ENCODE measurements at places on chromosomes 3 and 15. TPM values are rescaled to one million over a fixed set of nuclear protein-coding genes. Genes with fewer than 3 reads are reported as not detected.

DNA sequence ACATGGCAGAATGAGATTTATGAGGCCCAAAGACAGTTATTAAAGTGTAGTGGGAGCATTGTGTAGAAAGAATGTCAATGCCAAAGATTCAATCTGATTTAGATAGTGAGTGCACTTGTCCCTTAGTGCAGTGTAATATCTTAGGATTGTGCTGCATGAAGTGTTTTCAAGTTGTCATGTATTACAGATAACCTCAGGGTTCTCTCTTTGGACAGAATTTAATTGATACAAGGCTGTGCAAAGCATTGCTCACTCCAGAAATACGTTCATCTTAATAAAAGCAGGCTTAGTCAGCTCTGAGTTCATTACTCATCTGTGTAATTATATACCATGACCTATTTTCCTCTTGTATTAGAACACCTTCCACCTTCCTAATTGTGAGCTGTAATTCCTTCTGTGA lies 16.0 kb upstream of the GPR171 start:
- DNase-seq, result no peak

Gene SLC7A14
- total RNA-seq, result not detected

DNA sequence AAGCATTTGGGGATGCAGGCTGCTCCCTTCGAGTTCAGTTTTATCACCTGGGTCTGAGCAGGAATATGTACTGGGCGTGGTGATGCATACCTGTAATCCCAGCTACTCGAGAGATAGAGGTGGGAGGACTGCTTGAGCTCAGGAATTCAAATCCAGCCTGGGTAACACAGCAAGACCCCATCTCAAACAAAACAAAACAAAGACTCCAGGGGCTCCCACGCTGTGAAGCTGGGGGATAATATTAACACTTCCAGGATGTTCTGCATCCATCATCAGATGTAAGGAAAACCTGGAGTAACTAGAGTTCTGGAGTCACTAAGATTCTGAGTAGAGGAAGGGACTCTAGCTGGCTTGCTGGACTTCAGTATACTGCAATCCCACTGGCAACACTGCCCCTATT lies 40.6 kb downstream of the LYZL4 start:
- no peak for DNase-seq

Gene UBA7
- total RNA-seq, result 133 TPM

DNA sequence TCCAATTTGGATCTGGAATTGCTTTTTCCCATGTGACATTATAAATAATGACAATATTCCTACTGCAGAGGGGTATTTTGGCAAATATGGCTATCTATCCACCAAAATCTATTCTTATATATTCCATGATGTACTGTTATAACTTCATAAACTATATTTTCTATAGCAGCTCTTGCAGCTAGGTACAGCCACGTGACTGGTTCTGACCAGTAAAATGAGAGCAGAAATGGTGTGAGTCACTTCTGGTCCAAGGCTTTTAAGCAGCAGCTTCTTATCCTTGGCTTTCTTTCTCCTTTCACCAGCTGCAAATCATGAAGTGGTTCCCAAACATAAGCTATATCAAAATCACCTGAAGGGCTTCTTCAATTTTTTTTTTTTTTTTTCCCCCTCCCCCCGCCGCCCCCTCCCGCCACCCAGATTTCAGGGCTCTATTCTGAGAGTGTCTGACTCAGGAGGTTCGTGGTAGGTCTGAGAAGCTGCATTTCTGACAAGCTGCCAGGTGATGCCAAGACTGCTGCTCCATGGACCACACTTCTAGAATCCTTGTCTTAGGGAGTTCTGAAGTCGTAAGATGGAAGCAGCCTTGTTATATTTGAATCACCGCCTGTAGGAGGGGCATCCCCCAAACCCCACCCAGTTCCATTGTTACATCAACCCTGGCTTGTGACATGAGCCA lies 357.5 kb downstream of the CHST2 start:
- no peak for DNase-seq

DNA sequence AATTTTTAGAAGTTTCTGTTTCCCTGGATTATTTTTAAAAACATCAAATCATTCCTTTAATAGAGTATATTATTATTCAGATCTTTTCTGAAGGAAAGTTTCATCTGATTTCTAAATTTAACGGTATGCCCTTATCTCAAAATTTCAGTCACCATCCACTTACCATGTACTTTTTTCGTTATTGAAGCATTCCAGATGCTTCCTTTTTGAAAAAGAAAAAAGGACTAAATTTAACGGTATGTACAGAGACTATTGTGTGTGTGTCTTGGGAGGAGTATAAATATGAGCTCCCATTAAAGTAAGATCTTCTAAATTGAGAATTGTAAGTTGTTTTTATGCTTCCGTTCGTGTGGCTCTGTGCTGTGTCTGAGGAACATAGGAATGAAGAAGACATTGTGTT lies 517.4 kb upstream of the GOLIM4 start:
- no peak for DNase-seq

Gene CNTN6
- not detected for total RNA-seq

- DNase-seq, result no peak
Observed at GRCh38 chr15:75718328-75718727, 5.7 kb upstream of the CSPG4 start.

DNA sequence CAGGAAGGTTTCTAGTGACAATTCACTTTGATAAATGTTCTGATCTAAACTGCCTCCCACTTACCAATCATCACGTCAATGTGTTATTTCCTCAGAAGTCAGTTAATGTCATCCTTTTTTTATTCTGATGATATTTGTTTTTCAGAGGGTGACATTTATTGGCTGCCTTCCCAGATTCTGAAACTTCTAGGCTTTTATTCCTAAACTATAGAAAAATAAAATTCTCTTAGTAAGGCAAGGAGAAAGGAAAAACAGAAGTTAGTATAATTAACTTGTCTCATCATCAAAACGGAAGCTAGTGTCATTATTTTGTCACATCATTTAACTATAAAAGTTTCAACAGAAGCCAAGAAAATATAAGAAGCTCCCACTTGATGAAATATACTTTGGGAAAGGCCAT lies 100.0 kb upstream of the C3orf80 start:
- DNase-seq, result no peak

- no peak for DNase-seq
Observed at GRCh38 chr3:99475229-99475628, 163.2 kb upstream of the COL8A1 start.

DNA sequence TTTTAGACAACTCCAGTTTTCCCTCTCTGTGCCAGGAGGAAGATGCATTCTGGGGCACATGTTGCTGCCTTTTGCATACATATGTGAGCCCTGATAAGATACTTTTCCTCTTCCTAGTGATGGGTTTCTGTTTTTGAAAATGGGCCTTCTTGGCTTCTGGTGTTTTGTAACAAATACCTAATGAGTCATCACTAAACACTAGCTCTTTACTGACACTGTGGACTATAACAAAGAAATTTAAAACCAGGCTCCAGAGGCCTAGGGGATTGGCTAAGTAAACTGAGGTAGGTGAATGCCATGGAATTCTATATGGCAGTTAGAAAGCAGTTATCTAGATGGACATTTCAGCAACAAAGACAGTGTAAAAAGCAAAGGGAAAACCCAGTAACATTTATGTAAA lies 93.4 kb upstream of the NR2E3 start:
- no peak for DNase-seq

Gene DYNLT2B
- 13.1 TPM for total RNA-seq

GRCh38 chr3:17121336-17121735 lies 236.6 kb downstream of the PLCL2 start:
- DNase-seq, result no peak

GRCh38 chr3:54223063-54223462 lies 100.7 kb downstream of the CACNA2D3 start:
- DNase-seq, result no peak

- no peak for DNase-seq
Observed at GRCh38 chr3:78632925-78633553, 1134.8 kb downstream of the ROBO1 start.

DNA sequence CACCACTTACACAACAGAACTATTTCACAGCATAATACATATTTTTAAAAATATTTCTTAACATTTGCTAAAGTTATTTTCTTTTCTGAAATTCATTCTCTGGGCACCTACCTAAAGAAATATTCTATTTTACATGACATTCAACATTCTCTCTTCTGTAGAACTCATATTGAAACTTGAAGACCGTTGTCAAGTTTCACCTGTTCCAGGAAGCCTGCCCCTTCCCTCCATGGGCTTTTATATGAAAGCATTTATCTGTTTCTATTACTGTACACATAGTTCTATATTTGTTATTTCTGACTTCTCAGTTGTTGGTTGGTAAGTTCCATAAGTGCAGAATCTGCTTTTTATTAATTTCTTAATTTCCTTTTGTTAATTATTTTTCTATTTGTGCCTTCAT lies 204.3 kb upstream of the ALCAM start:
- DNase-seq, result no peak

Gene DCUN1D1
- total RNA-seq, result 30.6 TPM

Gene CCR3
- total RNA-seq, result not detected

DNA sequence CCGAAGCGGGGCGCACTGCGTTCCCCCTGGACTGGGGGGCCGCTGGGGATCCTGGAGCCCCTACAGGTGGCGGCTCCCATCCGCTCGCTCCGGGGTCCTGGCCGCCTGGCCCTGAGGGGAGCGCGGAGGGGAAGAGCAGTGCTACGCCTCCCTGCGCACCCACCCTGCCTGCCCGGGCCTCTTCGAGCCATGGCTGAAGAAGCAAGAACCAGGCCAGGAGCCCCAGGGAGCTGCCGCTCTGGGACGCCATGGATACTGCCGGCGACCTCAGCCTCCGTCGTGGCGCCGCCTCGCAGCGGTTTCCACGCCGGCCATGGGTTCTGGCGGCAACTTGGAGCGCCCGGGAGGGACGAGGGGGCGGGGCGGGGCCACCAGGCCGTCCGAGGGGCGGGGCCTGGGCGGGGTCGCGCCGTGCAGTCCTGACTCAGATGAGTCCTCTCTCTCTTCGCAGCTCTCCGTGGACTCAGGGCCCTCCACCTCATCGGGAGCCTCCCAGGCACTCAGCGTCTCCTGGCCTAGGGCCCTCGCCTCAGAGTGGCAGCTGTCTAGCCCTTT lies 50.9 kb downstream of the MYL3 start:
- DNase-seq, result peak; percentile 58

DNA sequence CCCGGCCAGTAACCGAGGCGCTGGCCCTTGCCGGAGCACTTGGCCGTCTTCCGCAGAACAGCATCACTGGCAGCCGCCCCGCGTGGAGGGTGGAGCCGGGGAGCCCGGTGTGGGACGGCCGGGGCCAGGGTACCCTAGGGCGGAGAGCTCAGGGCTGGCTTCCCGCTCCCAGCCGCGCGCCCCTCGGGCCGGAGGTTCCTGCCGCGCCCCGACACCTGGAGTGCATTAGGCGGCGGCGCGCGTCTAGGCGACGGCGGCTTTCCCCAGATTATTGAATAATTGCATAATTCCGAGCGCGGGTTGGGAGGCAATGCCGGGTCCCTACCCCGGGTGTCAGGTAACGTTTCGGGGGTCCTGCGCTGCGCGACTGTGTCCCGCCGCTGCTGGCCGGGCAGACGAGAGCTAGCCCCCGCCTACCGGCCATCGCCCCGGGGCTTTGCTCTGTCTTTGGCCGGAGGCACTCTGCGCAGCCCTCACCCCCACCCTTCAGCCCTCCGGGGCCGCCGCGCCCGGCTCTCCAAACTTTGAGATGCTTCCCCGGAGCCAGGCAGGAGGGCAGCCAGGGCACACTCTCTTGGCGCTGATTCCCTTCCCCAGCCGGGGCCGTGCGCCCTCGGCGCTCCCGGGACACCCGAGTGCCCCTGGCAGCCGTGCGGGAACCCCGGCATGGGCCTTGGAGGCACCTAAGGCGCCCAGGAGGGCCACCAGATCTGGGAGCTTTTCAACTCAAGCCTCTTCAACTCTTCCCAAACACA lies 749 bp downstream of the ITGA11 start:
- DNase-seq, result no peak

Gene HESX1
- total RNA-seq, result 1.3 TPM

DNA sequence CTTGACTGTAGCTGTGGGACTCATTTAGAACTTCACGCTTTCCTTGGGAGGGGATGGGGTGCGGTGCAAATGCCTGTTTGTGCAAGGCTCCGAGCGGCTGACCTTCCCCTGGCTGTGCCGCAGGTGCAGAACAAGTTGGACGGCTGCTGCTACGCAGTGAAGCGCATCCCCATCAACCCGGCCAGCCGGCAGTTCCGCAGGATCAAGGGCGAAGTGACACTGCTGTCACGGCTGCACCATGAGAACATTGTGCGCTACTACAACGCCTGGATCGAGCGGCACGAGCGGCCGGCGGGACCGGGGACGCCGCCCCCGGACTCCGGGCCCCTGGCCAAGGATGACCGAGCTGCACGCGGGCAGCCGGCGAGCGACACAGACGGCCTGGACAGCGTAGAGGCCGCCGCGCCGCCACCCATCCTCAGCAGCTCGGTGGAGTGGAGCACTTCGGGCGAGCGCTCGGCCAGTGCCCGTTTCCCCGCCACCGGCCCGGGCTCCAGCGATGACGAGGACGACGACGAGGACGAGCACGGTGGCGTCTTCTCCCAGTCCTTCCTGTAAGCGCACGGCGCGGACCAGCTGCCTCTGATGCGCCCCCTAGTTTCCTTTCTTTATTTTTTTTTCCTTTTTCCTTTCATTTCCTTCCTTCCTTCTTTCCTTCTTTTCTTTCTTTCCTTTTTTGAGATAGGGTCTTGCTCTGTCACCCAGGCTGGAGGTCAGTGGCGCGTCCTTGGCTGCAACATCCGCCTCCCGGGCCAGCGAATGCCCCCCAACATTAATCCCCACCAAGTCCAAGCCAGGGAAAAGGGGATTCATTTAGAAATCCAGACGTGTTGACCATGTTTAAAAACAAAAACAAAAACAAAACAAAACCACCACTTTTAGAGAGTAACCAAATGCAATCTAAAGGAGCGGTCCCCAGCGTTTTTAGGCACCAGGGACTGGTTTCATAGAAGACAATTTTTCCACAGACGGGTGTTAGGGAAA lies 42.7 kb downstream of the EIF2AK4 start:
- DNase-seq, result no peak

- DNase-seq, result no peak
Observed at GRCh38 chr3:112806903-112807302, 39.8 kb downstream of the CD200R1L start.

DNA sequence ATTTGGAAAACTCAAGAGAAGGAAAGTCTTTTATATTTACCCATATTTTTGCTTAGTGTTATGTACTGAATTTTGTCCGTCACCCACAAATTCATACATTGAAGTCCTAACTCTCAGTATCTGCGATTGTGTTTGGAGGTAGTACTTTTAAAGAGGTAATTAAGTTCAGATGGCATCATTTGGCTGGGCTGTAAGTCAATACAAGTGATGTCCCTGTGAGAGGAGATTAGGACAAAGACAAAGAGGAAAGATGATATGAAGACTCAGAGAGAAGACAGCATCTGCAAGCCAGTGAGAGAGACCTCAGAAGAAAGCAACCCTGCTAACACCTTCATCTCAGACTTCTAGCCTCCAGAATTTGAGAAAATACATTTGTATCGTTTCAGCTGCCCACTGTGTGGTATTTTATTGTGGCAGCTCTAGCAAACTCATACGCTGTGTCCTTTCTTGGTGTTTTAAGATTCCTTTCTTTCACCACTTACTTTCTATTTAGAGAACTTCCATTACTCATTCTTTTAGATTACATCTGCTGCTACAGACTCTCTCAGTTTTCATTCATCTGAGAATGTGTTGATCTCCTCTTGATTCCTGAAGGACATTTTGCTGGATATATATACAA lies 17.0 kb downstream of the LRCH3 start:
- DNase-seq, result no peak

Gene MEIS2
- not detected for total RNA-seq

- DNase-seq, result no peak
Observed at GRCh38 chr15:66763186-66764071, 61.4 kb downstream of the SMAD6 start.

All from activated naive CD4-positive, alpha-beta T cell treated with anti-CD3 and anti-CD28 coated beads, Interleukin-2, amount 50 U/mL, for 72 hours (primary cell).